Motor neuron (in vitro differentiated cells): ENCODE measurements at places on chromosomes 2 and 18.
A peak's percentile ranks its signal among the peaks of the same experiment; 100 is the strongest.

DNA sequence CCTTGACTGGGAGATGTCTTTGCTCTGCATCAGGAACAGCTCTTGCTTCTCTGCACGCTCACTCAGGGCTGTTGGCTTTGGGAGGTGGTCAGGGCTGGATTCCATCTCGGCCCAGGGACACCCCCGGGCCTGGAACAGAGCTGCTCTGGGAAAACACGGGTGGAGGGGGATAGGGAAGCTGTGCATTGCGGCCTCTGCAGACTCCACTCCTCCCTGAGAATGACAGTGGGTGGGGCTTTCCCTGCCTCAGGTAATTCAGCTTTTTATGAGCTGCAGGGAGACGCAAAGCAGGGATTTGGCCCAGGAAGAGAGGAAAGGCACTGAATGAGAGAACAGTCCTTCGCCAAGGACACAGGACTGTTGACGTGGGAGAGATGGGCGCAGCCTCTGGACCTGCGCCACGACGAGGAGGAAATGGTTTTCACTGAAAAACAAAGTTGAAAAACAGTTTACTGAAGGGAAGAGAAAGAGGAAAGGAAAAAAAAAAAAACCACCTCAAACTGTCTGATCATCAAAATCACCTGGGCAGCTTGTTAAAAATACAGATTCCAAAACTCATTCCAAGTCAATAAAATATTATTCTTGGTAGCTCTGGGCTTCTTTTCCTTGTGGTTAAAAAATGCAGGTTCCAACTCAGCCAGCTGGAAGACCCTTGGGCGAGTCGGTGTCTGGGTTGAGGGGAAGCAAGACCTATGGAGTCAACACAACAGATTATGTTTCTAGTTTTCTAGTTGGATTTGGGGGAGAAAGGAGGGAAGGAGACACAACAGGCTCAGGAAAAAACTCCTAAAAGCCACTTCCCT is 194.0 kb downstream of the ZFP36L2 start:
- ATAC-seq, result peak; percentile 64

DNA sequence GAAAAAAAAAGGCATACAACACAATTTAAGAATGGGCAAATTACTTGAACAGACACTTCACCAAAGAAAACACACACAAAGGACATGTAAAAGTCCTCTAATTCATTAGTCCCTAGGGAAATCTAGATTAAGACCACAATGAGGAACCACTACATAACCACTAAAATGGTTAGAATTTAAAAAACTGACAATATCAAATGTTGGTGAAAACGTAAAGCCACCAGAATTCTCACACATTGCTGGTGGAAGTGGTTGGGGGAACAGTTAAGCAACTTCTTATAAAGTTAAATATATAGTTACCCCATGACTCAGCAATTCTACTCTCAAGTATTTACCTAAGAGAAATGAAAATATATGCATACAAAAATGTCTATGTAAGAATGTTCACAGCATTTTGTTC is 11.8 kb downstream of the RTN4 start:
- no peak for ATAC-seq

- ATAC-seq, result no peak
Observed at GRCh38 chr2:225471482-225471881, 72.0 kb downstream of the NYAP2 start.

- ATAC-seq, result no peak
Observed at GRCh38 chr2:207660994-207661393, 35.8 kb upstream of the METTL21A start.

GRCh38 chr2:128637481-128638155 is 318.9 kb upstream of the HS6ST1 start:
- no peak for ATAC-seq

GRCh38 chr18:59505356-59505755 is 146.3 kb upstream of the LMAN1 start:
- ATAC-seq, result no peak

- no peak for ATAC-seq
Observed at GRCh38 chr2:237171881-237172280, 86.2 kb downstream of the COPS8 start.

DNA sequence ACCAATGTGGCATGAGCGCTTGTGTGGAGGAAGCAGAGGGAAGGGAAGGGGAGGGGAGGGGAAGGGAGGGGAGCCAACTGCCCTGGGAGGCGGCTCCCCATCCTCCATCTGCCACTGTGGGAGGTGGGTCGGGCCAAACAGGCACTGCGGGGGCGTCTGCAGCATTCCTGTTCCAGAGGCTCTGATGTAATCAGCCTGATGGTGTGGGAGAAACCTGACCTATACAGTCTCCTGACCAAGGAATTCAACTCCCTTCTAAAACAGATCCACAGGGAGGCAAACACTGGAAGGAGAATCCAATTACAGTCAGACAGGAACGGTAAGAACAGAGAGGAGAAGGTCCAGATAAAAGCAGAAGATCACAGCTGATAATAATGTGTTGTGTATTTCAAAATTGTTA is 88.8 kb downstream of the CD8B2 start:
- peak; percentile 88 for ATAC-seq

- no peak for ATAC-seq
Observed at GRCh38 chr2:1406434-1406833, 6.8 kb upstream of the TPO start.

DNA sequence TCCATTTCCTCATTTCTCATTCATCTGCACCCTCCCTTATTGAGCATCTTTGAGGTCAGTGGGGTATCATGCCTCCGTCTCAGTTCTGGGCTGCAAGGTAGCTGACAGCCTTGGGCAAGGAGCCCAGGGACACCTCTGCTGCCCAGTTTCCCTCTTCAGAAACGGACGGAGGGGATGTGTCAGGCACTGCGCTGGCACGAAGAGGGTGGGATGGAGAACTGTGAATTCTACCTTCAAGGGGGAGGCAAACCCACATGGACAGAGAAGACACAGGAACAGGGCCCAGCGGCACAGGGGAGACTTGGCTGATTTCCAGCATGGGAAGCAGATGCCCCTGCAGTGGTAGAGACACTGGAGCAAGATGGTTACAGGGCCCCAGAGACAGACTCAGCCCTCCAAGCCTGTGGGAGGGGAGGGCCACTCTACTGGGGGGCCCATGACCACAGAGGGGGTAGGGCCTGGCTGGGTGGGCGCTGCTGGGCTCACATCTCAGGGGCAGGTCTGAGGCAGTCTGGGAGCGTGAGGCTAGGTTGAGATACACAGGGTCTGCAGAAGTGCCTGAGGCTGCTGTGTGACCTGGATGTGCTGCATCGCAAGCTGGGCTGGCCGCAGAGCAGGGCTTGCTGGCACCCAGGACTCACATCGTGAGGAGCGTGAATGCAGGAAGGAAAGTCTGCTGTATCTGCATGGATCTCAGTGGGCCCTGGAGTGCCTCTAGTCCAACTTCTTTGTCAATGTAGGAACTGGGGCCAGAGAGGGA is 92.3 kb downstream of the HS1BP3 start:
- ATAC-seq, result no peak

- no peak for ATAC-seq
Observed at GRCh38 chr2:2039826-2040225, 291.2 kb downstream of the MYT1L start.

DNA sequence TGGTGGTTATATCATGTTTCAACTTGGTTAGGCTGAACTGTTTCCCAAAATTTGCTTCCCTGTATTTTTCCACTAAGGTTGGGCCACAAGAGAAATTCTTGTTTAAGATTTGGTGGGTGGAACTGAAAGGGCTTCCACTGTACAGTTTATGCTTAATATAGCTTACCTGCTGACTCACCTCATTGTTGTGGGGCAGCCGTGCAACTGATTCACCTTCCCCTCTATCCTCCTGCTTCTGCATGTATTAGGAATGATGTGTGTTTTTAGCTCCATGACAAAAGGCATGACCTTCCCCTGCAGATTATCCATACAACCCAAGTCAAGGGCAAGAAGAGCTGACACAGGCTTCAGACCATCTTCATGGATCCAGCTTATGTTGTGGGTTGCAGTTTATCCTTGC is 98.4 kb upstream of the GULP1 start:
- no peak for ATAC-seq

DNA sequence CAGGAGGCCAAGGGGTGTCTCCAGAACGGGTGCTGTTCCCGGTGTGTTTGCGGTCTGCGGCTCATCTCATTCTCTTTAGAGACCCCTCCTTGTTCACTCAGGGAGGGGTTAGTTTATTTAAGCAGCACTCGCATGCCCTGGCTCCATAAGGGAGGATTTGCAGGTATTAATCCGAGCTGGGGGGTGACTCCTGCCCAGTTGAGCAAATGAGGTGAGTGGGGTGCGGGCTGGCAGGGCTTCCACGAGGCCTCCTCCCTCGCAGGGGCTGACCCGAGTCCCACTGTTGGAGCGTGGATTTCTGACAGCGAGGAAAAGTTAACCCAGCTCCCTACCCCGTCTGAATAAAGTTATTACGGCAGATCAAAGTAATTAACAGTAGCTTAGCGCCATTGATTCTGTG is 371.8 kb upstream of the SALL3 start:
- no peak for ATAC-seq

DNA sequence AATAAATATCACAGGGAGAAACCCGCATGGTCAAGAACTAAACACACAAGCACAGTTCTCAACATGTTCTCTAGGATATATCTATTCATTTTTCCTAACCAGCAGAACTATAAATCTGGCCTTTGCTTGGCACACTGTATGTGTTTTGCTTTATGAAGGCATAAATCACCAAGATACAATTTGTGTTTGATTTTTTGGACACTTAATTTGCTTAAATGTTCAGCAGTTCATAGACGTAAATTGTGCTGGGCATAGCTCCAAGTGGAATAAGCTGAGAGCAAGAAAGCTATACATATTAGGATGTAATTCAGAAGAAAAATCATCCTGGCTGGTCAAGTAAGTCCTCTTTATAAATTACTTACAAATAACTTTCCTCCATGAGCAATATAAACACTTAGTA is 341.5 kb upstream of the ATP5MC3 start:
- no peak for ATAC-seq

DNA sequence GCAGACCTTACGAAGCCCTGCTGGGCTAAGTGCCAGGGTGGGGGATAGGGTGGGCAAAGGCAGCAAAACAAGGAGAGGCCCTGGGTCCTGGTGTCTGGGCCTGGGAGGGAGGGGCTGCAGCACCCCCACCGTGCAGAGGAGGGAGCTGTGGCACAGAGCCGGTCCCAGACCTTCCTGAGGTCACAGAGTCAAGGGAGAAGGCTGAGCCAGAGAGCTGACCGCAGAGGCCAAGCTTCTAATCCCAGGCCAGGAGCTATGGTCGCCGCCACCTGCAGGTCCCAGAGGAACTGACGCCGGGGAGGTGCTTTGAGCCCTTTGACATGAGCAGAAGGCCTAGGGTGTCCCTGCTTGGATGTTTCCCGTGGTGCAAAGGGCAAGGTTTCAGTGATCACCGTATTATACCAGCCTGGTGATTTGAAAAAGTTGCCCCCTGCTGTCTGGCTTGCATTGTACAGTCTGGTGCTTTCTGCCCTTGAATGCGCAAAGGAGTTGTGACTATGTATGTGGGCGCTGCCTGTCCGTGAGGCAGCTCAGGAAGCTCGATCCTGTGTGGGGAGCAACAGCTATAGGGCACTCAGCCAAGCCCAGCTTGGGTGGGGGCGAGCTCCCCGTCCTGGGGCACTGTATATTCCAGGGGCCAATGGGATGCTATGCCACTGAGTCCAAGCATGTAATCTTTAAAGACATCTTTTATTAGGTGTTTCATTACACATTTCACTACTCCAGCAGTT is 44.3 kb downstream of the EDAR start:
- ATAC-seq, result no peak

DNA sequence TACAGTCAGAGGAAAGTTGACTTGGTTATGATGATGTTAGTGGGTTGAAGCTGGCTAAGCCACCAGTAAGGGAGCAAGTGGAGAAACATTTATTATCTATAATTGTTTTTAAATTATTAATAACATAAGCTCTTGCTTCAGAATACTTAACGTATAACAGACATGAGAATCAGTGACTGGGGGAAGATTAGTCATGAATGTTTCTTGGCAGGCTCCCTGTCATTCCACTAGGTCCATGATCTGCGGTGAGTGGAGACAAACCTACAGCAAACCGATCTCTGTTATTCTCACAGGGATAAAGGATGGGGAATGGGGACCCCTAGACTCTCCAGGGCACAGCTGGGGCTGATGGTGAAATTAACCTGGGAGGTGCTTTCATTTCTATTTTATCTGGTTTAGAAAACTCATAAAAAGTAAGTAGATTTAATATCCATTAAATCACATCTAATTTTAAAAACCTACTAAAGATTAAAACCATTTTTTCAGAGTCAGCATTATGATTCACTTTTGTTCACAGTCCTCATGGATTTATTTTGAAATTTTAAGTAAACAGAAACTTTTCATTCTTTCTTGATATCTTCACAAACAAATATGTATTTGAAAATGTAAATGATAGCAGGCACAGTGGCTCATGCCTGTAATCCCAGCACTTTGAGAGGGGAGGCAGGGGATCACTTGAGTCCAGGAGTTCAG is 420.3 kb downstream of the PTPRM start:
- ATAC-seq, result no peak

DNA sequence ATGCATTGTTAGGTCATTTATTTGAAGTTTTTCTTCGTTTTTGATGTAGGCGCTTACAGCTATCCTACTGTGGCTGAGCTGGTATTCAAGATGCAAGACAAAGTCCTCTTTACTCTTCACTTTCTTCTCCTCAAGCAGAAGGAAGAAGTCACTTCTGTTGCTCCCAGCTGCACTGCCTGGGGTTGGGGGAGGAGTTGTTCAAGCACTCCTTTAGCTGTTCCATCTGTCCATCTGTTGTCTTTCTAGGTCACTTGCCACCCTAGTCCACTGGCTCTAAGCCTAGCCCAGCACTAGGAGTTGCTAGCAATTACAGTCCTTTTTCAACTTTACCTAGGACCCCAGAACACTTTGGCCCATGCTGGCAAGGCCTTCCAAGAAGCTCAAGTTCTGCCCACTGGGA is 200.6 kb upstream of the RBMS1 start:
- no peak for ATAC-seq

DNA sequence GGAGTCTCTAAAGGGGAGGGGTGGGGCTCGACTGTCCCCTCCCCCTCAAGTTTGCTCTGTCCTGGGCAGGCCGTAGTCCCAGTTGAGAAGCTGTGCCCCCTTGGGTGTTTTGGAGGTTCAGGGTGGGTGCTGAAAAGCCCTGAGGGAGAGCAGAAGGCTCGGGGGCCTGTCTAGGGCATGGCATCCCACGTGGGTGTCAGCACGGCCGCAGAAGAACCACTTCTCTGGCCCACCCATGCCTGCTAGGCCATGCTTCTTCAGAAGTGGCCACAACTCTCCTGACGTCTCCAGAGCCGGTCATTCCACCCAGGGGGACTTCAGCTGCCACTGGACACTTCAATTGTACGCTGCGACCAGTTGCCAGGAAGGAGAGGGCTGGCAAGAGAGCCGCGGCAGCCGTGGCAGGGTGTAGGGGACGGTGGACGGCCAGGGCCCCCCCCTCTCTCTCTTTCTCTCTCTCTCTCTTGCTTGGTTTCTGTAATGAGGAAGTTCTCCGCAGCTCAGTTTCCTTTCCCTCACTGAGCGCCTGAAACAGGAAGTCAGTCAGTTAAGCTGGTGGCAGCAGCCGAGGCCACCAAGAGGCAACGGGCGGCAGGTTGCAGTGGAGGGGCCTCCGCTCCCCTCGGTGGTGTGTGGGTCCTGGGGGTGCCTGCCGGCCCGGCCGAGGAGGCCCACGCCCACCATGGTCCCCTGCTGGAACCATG is at the start of gene INPP5D:
Gene INPP5D, plus strand, starts transcription at position 546 of the 704 bp plus-strand sequence. Its CDS starts 137 bp downstream, at position 683.
- no peak for ATAC-seq
